ENCODE measurements at places on chromosomes 6 and 20.

DNA sequence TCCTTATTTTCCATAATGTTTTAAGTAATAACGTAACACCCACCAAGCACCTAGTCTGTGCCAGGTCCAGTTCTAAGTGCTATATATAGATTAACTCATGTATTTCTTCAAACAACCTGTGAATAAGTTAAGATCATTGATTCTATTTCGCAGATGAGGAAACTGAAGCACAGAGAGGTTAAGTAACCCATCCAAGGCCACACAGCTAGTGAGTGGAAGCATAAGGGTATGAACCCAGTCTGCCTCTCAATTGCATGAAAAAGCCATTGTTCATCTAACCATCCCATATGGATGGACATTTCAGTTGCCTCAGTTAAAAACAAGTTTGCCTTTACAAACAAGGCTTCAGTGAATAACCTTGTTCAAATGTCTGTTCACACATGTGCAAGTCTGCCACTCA is 20.8 kb downstream of the TGM6 start:
- no peak overlapping the region for H3K4me3 ChIP-seq
- H3K36me3 ChIP-seq: no peaks in the 10 kb centered on the region
- DNase-seq: no peak
- peaks cover 6% of the 10 kb centered on the region for H3K27me3 ChIP-seq
- no peaks in the 10 kb centered on the region for H3K4me1 ChIP-seq

DNA sequence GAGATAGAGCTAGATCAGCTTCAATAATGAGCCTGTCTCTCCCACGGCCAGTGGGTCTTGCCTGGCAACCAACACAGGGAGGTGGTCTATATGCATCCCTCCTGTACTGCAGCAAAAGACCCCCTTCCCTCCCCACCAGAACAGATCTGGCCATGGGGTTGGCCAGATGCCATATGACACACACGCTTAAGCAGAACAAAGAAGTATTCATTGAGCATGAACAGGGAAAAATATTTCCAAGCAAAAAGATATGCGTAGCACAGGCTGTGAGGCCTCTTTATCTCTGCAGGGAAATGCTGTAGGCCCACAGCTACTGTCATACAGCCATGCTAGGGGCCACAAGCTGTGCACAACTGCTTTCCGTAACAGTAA is 73.4 kb upstream of the NRSN1 start:
- H3K4me1 ChIP-seq: no peaks in the 10 kb centered on the region
- H3K4me3 ChIP-seq: no peak overlapping the region
- no peaks in the 10 kb centered on the region for H3K27me3 ChIP-seq
- DNase-seq: no peak

GRCh38 chr20:16517946-16518783 is 55.1 kb downstream of the KIF16B start:
- no peaks in the 10 kb centered on the region for H3K27me3 ChIP-seq
- no peak for DNase-seq

GRCh38 chr6:35177596-35177995 is 36.2 kb upstream of the SCUBE3 start:
- no peaks in the 10 kb centered on the region for H3K36me3 ChIP-seq
- no peak overlapping the region for H3K4me3 ChIP-seq
- H3K27me3 ChIP-seq: peaks cover 2% of the 10 kb centered on the region
- no peak for DNase-seq

DNA sequence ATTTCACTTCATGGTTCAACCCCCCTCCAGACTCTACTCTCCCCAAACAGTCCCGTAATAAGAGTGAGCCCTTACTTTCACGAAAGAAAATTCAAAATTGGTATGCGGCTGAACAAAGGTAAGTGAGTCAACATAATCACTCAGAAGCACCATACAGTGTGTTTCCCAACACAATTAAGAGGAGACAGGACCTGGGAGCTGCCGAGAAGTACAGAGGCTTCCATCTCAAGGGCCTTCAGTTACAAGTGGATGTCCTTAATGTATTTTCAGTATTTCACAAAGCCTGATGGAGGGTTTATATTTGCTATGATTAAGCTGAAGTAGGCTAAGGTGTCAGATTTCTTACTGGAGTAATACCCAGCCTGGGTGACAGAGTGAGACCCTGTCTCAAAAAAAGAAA is 51.1 kb downstream of the MYO6 start:
- no peak for DNase-seq
- no peaks in the 10 kb centered on the region for H3K27me3 ChIP-seq
- H3K27ac ChIP-seq: no peak overlapping the region

DNA sequence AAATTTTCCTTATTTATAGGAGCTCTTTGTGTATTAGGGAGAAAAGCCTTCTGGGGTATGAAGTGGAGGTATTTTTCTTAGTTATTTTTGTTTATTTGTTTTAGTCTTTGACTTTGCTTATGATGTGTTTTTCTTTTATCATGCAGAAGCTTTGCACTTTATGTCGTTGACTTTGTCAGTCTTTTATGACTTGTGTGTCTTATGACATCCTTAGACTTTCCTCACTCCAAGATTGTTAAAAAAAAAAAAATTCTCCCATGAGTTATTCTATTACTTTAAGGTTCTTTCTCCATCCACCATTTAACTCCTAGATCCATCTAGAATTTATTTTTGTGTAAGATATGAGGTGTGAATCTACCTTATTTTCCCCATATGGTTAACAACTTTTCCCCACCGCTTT is 36.6 kb downstream of the BICRAL start:
- no peak overlapping the region for H3K27ac ChIP-seq
- no peaks in the 10 kb centered on the region for H3K27me3 ChIP-seq
- H3K36me3 ChIP-seq: peaks cover 15% of the 10 kb centered on the region
- DNase-seq: no peak
- H3K4me3 ChIP-seq: no peak overlapping the region

DNA sequence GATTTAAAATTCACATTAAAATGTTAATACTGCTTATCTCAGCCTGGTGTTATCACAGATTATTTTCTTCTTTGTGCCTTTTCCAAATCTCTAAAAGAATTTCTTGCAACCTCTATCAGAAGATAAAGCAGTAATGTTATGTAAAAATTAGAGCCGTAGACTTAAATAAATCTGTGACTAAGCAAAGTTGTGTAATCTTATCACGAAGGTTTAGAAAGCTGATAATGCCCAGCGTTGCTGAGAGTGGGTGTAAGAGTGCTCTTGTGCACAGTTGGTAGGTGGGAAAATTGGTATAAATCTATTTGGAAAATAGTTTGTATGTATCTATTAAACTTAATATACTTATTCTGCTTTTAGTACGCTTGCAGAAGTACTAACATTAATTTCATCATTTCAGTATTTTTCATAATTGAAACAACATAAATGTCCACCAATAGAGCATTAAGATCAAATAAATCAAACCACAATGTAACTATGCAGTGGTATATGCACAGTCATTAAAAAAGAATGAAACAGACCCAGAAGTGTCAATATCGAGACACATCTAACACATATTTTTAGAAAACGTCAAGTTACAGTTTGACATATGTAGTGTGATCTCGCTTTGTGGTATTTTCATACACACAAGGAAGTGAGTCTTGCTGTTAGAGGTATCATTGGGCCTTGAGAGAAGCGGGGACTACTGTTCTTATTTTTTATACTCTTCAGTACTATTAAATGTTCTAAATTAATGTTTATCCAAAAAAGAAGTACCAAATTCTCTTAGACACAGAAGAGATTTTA is 54.4 kb upstream of the PBOV1 start:
- no peak overlapping the region for H3K27ac ChIP-seq
- DNase-seq: no peak
- H3K36me3 ChIP-seq: no peaks in the 10 kb centered on the region
- no peaks in the 10 kb centered on the region for H3K27me3 ChIP-seq
- no peak overlapping the region for H3K4me3 ChIP-seq

- H3K27me3 ChIP-seq: no peaks in the 10 kb centered on the region
- DNase-seq: peak; percentile 10
- H3K27ac ChIP-seq: no peak overlapping the region
- H3K4me3 ChIP-seq: no peak overlapping the region
- peaks cover 36% of the 10 kb centered on the region for H3K36me3 ChIP-seq
- H3K4me1 ChIP-seq: peaks cover 68% of the 10 kb centered on the region
These were observed 5.4 kb downstream of the SYS1 start for GRCh38 chr20:45368221-45368980.

DNA sequence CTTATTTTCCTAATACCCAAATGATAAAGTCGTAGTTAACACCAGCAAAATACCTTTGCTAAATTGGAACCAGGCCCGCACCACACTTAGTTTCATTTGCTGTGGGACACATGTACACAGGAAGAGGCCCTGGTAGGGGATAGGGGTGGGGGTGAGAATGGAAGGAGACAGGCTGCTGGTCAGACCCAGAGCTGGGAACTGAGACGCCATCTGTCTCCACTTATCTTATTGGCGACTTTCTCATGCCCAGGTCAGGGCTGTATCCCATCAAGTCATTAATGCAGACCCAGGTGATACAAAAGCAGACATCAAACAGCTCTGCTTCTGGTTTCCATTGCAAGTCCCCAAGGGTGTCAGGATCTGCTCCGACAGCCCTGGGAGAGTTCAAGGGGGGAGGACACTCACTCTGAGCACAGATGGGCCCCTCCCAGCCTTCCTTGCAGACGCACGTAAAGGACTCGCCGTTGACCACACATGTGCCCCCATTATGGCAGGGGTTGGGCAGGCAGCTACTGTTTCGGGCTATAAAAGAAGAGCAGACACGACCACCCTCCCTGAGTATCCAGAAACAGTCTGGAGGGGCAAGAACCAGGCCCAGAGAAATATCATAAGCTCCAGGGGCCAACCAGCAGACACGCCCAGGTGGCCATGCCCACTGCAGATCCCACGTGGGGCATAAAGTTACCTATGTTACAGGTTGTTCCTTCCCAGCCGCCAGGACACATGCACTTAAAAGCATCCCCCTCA is 29.2 kb downstream of the JAG1 start:
- no peaks in the 10 kb centered on the region for H3K27me3 ChIP-seq
- no peak overlapping the region for H3K27ac ChIP-seq
- no peak for DNase-seq
- H3K4me1 ChIP-seq: no peaks in the 10 kb centered on the region
- H3K4me3 ChIP-seq: no peak overlapping the region
- no peaks in the 10 kb centered on the region for H3K36me3 ChIP-seq

DNA sequence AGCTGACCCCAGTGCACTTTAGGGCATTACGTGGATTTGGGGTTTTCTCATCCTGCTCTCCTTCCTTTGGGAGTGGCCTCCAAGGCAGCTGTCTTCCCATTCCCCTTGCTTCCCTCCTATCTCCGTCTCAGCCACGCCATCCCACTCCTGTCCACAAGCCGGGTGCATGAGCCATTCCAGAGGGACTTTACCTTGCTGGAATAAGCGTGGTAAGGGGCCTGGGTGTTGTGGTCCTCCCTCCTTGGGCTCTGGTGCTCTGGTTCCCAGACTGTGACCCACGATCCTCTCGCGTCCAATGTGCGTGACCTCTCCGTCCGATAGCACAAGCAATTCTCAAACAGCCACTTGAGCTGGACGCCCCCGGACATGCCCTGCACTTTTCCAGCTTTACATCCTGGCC is 60.6 kb upstream of the NKX2-2 start:
- H3K4me1 ChIP-seq: peaks cover 8% of the 10 kb centered on the region
- H3K27me3 ChIP-seq: no peaks in the 10 kb centered on the region
- H3K36me3 ChIP-seq: no peaks in the 10 kb centered on the region
- no peak overlapping the region for H3K27ac ChIP-seq

DNA sequence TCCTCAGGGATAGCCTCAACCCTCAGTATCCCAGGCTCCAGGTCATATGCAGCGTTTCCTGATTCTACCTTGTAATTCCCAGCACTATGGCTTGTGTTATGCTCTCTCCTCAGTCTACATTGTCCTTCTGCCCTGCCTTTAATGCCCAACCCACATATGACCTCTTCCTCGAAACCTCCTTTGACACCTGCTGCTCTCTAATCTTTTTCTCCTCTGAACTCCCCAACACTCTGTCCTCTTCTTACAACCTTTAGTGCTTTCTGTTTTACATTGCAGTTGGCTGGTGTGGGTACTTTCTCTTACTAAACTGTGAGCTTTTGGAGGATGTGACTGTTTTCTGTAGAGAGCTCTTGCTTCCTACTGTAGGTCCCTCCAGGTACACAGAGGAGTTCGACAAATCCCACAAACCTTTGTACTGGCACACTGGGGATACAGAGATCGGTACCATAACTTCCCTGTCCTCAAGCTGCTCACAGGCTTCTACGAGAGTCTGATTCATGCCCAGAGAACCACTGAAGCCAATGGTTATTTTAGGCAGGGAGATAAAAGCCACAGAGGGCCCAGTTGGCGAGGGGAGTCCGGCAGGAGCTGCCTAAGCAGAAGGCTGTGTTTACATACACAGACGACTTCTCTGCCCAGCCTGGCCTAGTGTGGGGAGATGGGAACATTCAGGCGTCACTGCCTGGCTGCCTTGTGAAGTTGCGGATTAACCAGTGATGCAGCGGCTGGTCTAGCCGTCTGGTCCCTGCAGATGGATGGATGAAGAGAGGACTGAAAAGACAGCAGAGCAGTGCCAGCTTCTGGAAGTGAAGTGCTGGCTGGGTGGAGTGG is 8.4 kb upstream of the EPB41L1 start:
- no peaks in the 10 kb centered on the region for H3K36me3 ChIP-seq
- no peaks in the 10 kb centered on the region for H3K4me1 ChIP-seq
- peaks cover 3% of the 10 kb centered on the region for H3K27me3 ChIP-seq
- DNase-seq: no peak
- H3K27ac ChIP-seq: no peak overlapping the region

DNA sequence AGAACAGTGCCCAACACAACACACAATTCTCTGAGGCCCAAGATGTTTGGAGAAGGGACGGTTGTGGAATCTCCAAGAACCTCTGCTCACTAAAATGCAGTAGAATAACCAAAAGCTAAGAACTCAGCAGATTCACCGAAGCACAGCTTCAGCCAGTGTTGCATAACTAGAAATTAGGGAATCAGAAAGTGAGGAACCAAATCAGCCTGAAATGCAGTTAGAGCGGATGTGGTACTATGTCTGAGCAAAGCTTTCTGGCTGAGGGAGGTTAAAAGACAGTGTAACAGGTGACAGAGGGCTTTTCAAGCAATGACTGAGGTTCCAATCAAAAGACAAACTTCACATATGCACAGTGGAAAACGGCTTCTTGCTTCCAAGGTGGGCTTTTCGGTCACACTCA is 197.9 kb upstream of the KCNK16 start:
- no peak overlapping the region for H3K4me3 ChIP-seq
- H3K36me3 ChIP-seq: no peaks in the 10 kb centered on the region

GRCh38 chr6:167109651-167110050 is 13.2 kb upstream of the CCR6 start:
- DNase-seq: no peak
- H3K27ac ChIP-seq: no peak overlapping the region
- no peak overlapping the region for H3K4me3 ChIP-seq
- peaks cover 30% of the 10 kb centered on the region for H3K4me1 ChIP-seq
- no peaks in the 10 kb centered on the region for H3K27me3 ChIP-seq
- H3K36me3 ChIP-seq: no peaks in the 10 kb centered on the region

DNA sequence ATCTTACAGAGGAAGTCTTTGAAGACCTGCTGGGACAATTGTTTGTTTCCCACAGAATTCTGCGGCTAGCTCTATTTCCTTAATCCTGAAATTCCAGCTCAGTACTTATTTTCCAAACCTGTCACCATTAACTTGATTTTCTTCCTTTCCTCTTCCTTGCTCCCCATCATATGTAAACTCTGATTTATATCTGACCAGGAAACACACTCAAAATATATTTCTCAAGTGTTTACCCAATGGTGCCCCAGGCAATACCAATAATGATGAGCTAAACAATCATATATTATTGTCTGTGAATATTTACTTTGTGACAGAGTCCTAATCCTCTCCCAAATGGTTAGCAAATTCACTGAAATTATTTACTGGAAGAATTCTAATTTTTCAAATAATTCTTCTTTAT is 597.3 kb downstream of the PKHD1 start:
- DNase-seq: no peak
- H3K27ac ChIP-seq: no peak overlapping the region
- H3K4me1 ChIP-seq: no peaks in the 10 kb centered on the region
- no peaks in the 10 kb centered on the region for H3K27me3 ChIP-seq
- H3K4me3 ChIP-seq: no peak overlapping the region

All from CD4-positive, alpha-beta T cell (primary cell).